ENCODE measurements at places on chromosomes 4 and X.

DNA sequence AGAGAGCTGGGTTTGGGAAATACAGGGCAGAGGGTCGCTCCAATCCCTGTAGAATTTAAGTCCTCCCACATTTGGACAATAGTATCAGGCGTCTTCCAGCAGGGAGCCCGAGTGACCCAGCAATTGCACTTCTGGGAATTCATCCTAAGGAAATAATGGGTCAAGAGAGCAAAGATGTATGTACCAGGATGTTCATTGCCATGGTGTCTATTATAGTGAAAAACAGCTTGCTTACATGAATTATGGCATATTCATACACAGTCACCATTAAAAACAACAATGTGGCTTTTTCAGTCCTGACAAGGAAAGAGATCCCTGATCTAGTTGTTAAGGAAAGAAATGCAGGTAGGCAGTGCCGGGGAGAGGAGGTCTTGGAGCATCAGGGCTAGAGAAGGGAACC lies 167.7 kb downstream of the PJA1 start:
- DNase-seq = no peak

DNA sequence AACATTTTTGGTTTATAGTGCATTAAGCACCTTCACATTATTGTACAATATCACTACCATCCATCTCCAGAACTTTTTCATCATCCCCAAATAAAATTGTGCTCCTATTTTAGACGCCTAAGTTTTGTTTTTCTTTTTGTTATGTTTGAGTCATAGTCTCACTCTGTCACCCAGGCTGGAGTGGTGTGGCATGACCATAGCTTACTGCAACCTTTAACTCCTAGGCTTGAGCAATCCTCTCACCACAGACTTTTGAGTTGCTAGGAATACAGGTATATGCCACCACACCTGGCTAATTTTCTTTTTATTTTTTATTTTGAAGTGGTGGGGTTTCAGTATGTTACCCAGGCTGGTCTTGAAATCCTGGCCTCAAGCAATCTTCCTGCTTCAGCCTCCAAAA lies 33.9 kb downstream of the PRSS12 start:
- no peak for DNase-seq

DNA sequence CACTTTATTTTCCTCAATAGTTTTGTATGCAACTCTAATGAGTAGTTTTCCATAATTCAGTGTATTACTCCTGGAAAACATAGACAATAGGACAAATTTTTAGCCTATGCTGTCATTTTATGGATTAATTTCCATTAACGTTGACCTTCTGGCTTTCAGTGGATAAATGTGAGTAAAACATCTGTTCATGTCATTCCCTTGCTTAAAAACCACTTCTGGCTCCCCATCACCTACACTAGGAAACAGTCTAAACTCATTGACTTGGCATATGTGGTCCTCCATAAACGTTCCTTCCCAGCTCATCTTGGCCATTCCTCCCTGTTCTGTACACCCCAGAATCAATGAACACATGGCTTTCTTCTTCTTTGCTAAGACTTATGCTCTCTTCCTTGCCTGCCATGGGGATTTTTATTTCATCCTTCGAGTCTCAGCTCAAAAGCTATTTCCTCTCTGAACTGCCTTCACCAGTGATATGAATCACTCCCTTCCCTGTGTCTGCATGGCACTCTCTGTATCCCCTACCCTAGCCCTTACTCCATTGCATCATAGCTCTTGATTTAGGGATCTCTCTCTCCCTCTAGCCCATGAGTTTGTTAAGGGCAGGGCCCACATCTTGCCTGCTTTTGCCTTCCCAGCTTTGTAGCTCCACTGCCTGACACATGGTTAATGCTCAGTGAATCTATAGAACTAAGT lies 34.8 kb downstream of the DOCK11 start:
- DNase-seq = no peak

- no peak for DNase-seq
Observed at GRCh38 chr4:74755486-74755885, 38.8 kb downstream of the BTC start.

DNA sequence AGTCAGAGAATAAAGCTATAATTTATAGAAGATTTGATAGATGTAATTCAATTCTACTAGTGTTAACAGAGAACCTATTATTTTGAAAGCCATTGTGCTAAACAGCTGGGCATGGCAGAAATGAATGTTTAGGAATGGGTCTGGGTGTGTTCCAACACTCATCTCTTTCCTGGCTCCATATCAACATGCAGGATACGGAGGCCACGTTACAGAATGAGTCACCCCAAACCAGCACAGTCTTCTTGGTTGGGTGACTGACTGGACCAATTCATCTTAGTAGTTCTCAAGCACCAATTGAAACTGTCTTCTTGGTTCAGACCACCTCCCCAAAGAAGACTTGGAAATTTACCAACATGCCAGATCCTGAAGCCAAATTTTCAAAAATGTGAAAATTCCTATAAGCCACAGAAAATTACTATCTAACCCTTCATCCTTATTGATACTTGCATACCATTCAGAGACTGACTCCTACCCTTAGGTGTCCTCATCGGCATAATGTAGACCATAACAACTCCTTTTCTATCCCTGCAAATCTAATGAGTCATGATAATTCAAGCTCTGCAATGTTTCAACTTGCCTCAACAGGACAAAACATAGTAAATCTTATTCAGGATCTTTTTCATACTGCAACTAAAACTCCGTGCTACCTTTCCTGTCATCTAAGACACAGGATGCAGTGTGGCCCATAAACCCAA lies 52.0 kb upstream of the ATOH1 start:
- DNase-seq = no peak

DNA sequence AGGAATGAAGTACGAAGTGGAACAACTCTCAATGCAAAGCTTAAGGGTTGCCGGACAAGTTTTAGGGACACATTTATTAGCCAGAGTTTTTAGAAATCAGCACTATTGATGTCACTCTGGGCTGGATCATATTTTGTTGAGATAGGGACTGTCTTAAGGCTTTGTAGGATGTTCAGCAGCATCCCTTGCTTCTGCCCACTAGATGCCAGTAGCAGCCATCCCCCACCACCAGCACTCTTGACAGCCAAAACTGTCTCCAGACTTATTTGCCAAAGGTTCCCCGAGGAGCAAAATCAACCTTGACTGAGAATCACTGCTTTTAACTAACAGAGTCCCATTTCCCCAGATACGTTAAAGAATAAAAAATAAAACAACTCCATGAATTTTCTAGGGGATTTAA lies 1497.3 kb downstream of the STIM2 start:
- DNase-seq = no peak

DNA sequence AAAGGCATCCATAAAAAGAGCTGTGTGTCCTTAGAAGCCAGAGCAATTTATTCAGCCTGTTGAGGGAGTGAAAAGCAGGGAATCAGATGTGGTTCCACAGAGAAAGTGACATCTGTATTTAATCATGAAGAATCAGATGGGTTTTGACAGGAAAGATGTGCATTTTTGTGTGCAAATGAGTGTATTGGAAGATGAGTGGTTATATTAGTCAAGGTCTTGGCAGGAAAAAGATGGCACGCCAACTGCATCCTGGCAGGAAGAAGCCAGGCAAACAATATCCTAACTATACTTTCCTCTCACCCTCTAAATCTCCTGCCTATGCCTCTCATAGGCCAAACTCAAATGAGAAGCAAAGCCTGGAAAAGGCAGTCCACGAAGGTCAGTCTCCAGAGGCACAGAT lies 59.1 kb downstream of the SCFD2 start:
- DNase-seq = no peak

DNA sequence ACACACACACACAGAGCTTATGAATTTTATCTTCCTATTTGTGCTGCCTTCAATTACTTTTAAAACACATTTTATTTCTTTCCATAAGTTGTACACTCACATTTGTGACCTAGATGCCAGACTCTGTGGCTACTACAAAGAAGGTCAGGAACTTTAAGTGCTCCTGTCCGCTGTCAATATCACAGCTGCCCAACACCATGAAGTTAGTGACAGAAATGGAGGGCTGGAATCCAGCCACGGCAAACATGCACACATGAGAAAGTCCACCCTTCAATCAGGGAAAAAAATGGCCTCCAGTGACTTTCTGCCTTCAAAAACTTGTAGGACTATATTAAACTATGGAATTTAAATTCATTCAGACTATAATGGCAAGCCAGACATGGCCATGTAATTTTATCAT lies 334.4 kb upstream of the FSTL5 start:
- no peak for DNase-seq

DNA sequence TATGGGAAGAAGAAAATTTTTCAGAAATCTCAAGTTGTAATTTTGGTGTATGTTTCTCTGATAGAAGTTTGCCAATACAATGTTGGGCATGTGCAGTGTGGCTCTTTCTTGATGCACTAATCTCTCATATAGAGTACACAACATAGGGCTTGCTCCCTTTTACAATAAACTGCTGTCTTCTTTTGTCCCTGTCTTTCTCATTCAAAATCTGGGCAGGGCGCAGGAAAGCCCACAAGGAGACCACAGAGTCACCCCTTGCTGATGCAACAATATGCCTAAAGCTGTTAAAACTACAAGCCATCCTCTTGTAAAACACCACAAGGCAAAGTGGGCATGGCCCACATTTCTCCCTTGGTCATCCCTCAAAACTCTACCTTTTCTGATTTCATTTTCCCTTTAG lies 63.4 kb upstream of the TBC1D9 start:
- no peak for DNase-seq

DNA sequence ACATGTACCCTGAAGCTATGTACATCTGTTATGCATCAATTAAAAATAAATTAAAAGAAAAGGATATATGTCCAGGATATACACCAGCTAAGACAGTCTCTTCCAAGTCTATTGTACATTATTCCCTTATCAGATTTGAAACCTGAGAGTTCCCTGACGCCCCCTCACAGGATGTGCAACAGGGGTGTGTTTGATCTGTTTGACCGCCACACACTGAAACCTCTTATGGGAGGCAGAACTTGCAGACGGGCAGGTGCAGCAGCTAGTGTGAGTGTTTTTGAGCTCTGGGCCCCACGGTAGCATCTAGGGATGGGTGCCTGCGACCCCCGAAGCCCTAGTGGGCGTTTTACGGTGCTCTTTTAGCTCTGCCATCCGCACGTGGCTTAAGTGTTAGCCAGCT lies 4.7 kb downstream of the XG start:
- no peak for DNase-seq

- no peak for DNase-seq
Observed at GRCh38 chrX:85375333-85375738, 4.1 kb downstream of the POF1B start.

DNA sequence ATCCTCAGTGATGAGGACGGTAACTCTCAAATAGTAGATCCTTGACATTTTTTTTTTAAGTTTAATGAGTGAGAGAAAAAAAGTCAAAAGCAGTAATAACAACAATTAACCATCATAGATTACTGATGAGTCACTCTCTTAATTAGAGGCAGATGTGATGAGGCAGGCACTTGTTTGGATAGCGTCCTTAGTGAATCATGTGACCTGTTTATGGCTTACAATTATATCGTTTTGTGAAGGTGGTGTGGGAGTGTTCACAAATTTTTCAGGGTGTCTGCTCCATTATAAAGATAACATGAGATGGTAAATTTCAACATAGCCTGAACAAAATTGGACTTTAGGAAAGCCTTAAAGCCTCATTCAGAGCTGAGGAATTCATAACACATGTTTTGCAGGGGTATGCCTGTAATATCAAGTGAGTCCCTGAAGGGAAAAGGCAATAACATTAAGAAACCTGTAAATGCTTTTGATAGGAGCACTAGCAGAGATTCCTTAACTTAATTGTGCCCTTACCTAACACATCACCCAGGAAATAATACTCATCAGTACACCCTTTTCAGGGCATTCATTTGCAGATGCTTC lies 51.9 kb upstream of the XIAP start:
- DNase-seq = no peak

DNA sequence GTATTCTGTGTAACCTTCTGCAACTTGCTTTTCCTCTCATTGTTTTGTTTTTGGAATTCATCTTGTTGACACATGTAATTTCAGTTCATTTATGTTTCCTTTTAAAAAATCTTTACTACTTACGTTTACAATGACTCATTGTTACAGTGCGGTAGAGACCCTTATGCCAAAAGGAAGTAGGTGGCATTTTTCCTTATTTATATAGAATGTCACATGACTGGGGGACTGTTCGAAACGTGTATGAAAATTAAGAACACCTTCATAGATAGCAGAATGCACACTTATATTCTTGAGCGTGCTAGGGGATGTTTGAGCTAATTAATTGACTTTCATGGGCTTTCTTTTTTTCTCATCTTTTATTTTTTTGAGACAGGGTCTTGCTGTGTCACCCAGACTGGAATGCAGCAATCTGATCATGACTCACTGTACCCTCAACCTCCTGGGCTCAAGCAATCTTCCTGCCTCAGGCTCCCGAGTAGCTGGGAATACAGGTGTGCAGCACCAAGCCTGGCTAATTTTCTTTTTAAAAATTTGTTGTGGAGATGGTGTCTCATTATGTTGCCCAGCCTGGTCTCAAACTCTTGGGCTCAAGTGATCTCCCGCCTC lies 7.3 kb downstream of the REPS2 start:
- no peak for DNase-seq

GRCh38 chr4:188158336-188158735 lies 19.1 kb downstream of the TRIML1 start:
- DNase-seq = no peak

- DNase-seq = no peak
Observed at GRCh38 chr4:41506130-41506529, 31.8 kb upstream of the LIMCH1 start.

DNA sequence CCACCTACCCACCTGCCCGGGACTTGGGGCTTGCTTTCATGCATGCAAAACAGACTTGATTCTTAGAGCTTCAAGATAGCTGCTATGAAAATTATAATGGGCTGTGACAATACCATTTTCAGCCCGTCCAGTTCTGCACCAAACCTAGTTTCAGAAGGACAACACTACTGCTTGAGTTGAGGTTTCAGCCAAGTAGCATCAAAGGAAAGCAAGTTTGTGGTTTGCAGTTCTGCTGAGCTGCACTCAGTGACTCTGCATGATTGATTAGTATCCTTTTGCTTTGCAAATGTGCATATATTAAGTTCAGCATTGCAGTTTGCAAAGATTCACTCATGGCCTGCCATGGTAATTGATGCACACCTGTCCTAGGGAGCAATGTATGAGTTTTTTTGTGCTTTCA lies 442.7 kb downstream of the RPA4 start:
- DNase-seq = no peak

DNA sequence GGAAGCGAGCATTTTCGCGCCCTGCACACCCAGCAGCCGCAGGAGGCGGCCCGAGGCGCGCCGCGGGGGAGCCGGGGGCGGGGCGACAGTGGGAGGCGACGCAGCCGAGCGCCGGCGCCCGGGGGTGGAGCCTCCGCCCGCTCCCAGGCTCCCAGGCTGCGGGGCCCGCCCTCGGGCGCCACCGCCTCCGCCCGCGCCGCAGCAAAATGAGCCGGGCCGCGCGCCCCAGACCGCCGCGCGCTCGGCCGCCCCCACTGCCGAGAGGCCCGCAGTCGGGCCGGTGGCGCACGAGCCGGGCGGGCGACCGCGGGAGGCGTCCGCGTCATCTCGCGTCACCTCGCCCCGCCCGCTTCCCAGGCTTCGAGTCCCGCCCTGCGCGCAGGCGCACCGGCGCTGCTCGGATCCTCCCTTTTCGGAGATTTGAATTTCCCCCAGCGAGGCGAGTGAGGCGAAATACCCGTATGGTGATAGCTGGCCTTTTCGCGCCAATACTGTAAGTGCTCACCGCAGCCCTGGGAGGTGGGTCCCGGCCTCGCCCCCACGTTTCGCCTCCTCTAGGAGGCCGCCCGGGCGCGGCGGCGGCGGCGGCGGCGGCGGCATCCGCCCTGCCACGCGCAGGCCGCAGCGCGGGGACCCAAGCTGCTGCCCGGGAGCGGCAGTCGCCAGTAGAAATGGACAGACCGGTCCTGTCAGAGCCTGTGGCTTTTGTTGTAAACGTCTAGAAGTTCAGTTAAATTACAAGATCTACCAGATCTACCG lies at the start of gene TMEM187:
Gene TMEM187, plus strand, starts transcription at position 387 of the 759 bp plus-strand sequence. CDS start 9,309 bp downstream, outside the sequence.
- peak; percentile 71 for DNase-seq

GRCh38 chrX:3286196-3286945 lies 60.1 kb downstream of the MXRA5 start:
- no peak for DNase-seq
